ENCODE measurements at places on chromosomes 11 and 22.

- DNase-seq: no peak
Measured at GRCh38 chr11:62221498-62221897, 13.0 kb downstream of the SCGB2A1 start.

- no peak for DNase-seq
Measured at GRCh38 chr11:114258696-114259095, 37.5 kb upstream of the NNMT start.

- no peak for DNase-seq
Measured at GRCh38 chr11:114483929-114484328, 44.7 kb downstream of the REXO2 start.

DNA sequence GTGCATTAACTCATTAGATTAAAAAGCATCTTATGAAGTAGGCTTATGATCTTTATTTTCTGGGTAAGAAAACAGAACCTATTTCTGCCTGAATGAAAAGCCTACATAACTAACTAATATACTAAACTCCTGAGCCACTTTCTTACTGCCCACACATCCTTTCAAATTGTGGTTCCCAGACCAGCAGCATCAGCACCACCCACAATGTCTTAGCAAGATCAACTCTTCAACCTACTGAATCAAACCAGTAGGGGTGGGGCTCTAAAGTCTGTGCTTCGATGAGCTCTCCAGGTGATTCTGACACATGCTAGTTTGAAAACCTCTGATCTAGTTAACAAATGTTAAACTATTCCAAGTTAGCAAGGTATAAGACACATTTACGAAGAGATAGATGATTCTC lies 462.4 kb downstream of the DLG2 start:
- DNase-seq: no peak

GRCh38 chr11:65850217-65851082 lies 7.5 kb downstream of the CFL1 start:
- no peak for DNase-seq

GRCh38 chr11:128532016-128532571 lies 55.3 kb downstream of the ETS1 start:
- no peak for DNase-seq

GRCh38 chr11:112558691-112559090 lies 298.0 kb upstream of the PLET1 start:
- no peak for DNase-seq

DNA sequence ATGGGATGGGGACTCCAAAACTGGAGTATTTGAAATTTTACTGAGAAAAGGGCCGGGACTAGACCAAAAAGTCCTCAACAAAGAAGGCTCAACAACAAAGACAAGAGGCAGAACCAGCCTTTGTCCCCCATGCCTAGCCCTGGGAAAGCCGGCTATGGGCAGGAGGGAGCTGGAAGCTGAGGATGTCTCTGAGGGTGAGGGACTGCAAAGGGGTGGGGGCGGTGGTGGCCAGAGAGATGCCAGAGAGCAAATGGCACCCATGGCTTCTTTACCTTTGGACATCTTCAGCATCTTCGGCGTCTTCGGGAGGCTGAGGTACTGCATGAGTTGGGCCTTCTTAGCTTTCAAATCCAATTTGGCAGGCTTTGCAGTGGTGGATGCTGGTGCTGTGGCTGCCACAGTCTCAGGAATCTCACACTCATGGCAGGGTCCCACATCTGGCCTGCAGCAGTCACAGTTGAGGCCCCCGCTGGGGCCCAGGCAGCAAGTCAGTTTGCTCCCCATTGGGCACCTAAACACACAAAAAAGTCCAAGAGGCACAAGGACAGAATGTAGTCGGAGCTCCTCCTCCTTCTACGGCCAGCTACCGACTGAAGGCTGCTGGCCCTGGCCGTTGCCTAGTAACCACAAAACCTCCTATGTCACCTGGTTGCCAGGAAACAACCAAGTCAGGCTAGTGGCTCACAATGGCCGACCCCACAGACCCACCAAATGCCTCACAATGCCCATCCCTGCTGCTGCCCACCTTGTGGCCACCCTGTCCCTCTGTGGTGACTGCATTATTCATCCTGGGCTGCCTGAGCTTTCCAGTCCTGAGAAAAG lies at the start of gene C22orf42:
C22orf42 (minus strand) TSS at position 592 of the 822 bp plus-strand sequence; CDS start at position 504, 88 bp downstream.
- no peak for DNase-seq

GRCh38 chr11:68550485-68550817 lies 89.9 kb downstream of the PPP6R3 start:
- no peak for DNase-seq

DNA sequence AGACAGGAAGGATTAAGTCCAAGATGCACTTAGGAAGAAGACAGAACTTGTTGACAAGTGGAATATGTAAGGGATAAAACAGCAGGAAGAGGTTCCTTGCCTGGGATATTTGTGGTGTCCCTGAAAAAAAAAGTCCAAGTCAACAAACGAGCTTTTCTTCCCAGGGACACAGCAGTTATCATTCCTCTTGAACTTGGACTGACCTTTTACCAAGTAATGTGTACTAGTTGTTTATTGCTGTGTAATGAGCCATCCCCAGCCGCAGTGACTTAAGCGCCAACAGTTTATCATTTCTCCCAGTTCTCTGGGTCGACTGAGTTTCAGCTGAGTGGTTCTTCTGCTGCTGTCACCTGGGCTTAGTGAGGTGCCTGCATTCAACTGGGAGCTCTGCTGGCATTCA lies 37.0 kb downstream of the KREMEN1 start:
- DNase-seq: no peak

DNA sequence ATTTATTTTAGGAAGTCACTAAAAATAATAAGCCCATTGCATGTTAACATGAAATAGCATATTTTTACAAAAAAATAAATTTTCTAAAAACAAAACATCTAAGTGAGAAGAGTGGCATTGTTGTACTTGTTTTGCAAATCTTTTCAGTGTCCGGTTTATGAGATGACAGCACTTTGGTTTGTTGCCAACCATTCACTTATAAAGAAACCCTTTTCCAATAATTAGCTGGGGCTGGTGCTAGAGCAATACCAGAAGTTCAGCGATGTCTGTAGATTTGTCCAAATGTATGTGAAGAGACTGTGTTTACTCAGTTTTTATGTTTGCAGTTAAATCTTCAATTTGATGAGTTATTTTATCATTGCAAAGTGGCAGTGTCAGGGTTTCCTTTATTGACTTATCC lies 22.1 kb upstream of the KRTAP5-7 start:
- no peak for DNase-seq
